ENCODE measurements at places on chromosomes 11 and 22.

DNA sequence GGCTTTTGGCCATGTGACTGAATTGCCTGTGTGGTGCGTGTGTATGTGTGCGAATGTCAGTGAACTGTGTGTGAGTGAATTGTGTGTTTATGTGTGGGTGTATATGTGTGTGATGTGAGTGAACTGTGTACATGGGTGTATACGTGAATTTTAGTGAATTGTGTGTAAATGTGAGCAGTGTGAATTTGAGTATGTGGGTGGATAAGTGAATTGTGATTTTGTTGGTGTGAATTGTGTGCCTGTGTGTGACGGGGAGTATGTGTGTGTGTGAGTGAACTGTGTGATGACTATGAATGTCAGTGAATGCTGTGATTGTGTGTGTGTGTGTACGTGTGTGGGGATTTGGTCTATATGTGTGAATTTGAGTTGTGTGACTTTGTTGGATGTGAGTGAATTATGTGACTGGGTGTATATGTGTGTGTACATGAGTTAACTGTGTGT is 3.5 kb downstream of the DDTL start:
- peaks cover 31% of the 10 kb centered on the region for H3K36me3 ChIP-seq
- H3K4me1 ChIP-seq = no peaks in the 10 kb centered on the region
- no peak overlapping the region for H3K27ac ChIP-seq
- no peaks in the 10 kb centered on the region for H3K27me3 ChIP-seq

DNA sequence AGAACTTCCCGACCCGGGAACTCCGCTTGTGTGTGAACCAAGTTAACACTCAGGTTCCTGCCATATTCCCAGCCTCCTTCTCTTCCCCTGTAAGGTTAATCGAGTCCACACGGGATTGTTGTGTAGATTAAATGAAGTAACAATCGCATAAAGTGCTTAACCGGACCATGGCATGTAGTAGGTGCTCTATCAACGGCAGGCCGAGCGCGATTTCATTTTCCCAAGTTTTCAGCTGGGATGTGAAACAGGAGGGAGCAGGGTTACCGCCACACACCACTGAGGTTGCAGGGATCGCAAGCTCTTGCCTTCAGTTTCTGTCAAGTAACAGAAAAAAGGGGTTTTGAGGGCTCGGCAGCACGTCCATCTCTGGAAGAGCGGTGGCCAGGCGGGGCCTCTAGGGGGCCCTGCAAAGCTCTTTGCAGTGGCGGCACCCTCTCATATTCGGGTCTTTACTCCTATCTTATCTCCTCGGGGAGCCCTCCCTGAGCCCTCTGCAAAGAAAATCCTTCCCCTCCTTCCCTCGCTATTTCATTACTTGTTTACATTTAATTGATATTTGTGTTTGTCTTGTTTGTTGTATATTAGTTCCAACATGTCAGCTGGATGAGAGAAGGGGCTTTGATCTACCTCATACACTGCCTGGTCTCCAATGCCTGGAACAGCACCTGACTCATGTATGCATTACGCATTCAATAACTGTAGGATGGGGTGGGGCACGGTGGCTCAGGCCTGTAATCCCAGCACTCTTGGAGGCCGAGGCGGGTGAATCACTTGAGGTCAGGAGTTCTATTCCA is 816 bp upstream of the PLEKHA7 start:
- peaks cover 41% of the 10 kb centered on the region for H3K27me3 ChIP-seq
- H3K27ac ChIP-seq = peak overlapping the region; percentile 57
- H3K4me3 ChIP-seq = peak overlapping the region; percentile 88
- H3K4me1 ChIP-seq = peaks cover 8% of the 10 kb centered on the region
- peak; percentile 22 for DNase-seq
- no peaks in the 10 kb centered on the region for H3K36me3 ChIP-seq

GRCh38 chr11:17853280-17853679 is 118.7 kb downstream of the KCNC1 start:
- peaks cover 8% of the 10 kb centered on the region for H3K36me3 ChIP-seq
- DNase-seq = no peak
- H3K4me3 ChIP-seq = no peak overlapping the region

DNA sequence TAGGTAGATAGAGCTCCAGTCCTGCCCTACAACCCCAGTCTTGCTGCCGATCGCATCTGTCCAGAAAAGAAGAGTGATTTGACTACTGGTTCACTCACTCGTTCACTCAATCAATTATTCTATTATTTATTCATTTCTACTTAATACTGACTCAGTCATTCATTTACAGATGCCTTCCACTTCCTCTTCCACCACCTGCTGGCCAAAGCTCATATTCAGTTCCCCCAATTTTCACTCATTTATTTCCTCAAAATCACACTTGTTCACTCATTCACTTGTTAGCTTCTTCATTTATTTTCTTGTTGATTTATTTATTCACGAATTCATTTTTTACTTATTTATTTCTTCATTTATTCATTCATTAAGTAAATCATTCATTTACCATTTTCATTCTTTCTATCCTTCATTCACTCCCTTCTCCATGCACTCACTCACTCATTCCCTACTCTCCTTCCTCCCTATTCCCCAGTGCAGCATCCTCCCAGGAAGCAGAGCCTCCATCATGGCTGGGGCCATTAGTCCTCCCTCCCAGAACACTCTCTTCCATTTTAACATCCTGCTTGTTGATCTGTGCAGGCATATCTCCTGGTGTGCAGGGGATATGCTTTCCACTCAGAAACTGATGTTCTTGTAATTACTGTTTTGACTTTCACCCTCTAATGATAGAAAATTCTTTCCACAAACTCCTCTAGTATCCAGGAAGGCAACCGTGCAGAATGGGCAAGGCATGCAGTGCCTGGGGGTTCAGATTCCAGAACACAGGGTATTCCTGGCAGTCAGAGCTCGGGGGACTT is 281.0 kb downstream of the TENM4 start:
- peak overlapping the region; percentile 66 for H3K27ac ChIP-seq
- H3K4me3 ChIP-seq = no peak overlapping the region
- H3K27me3 ChIP-seq = no peaks in the 10 kb centered on the region
- no peak for DNase-seq
- H3K36me3 ChIP-seq = peaks cover under 1% of the 10 kb centered on the region
- peaks cover 15% of the 10 kb centered on the region for H3K4me1 ChIP-seq

GRCh38 chr22:35928285-35928798 is 100.3 kb downstream of the RBFOX2 start:
- peaks cover 9% of the 10 kb centered on the region for H3K36me3 ChIP-seq
- no peak overlapping the region for H3K4me3 ChIP-seq
- peak overlapping the region; percentile 88 for H3K27ac ChIP-seq

DNA sequence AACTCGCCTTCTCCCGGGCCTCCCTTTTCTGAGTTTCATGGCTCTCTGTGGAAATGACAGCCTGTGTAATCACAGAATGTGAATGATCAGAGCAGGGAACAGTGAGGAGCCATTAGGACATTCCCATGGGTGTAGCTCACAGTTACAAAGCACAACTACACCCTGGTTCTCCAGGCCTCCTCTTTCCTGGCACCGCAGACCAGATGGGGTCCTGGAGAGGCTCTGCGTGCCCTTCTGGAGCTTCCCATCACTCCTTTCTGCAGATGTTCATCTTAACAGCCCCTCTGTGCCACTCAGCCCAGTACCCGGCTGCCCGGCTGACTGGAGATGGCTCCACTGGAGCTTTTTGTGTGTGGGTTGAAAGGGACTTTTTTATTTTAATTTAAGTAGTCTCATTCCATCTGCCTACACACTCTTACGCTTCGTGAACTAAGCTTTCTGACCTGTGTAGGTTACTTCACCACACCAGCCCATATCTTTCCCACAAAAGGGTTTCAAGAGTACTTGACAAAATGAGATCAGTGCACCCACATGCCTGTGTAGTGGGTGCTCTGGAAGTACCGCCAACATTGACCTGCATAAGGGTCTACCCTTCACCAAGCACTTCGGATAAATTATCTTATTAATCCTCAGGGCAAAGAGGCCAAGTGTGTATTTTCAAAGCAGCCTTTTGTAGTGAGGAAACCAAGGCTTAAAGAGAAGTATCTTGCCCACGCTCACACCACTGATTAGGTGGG is 29.8 kb downstream of the SREBF2 start:
- peaks cover 36% of the 10 kb centered on the region for H3K36me3 ChIP-seq
- no peaks in the 10 kb centered on the region for H3K27me3 ChIP-seq
- H3K4me3 ChIP-seq = peak overlapping the region; percentile 32
- H3K27ac ChIP-seq = peak overlapping the region; percentile 98

DNA sequence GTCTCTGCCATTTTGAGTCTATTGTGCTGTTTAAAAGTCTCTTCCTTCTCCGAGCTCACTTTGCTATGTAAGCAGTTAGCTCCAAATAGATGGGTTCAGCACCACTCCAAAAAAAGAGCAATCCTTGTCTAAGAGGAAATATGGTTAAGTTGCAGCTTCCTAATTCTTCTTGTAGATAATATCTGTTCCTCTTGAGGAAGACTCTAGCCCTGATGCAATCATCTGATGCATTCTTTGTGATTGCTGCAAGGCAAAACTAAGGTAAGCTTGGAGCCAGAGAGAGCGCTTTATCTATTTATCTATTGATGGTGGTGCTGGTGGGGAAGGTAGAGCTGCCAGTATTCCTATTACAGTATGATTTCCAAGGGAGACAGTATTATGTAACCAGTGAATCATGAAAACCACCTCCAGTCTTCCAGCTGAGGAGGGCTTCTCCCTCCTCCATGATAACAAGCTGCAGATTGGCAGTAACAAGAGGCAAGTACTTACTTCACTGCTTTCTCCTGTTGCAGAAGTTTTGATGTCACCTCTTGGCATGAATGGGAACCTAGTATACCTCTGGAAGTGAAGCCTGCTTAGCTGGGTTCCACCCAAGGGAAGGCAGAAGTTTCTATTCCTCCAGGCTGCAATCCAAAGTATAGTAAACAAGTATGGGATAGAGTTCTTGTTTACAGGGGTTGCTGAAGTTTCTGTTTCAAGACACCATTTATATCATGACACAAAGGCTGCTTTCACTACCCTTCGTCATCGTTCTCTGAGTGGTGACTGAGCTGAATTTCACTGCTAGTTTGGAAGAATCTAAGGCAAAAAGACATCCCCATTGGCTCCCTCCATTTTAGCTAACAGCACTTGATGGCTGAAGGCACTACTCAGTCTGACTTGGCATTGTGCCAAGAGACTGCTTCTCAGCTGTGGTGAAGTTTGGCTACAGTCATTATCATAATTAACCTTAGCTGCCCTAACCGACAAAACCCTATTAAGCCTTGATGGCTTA is 49.7 kb downstream of the FDX1 start:
- no peak overlapping the region for H3K27ac ChIP-seq
- no peaks in the 10 kb centered on the region for H3K36me3 ChIP-seq
- no peaks in the 10 kb centered on the region for H3K4me1 ChIP-seq
- DNase-seq = no peak

- H3K4me3 ChIP-seq = no peak overlapping the region
- H3K27ac ChIP-seq = no peak overlapping the region
- peaks cover 3% of the 10 kb centered on the region for H3K36me3 ChIP-seq
- DNase-seq = no peak
- peaks cover 28% of the 10 kb centered on the region for H3K4me1 ChIP-seq
Measured at GRCh38 chr11:69287968-69288882, 5.7 kb upstream of the MYEOV start.

GRCh38 chr11:70440206-70440605 is 41.9 kb downstream of the CTTN start:
- peaks cover 17% of the 10 kb centered on the region for H3K4me1 ChIP-seq
- H3K27ac ChIP-seq = no peak overlapping the region
- no peak overlapping the region for H3K4me3 ChIP-seq
- peaks cover 41% of the 10 kb centered on the region for H3K36me3 ChIP-seq

GRCh38 chr11:123371506-123372297 is 58.4 kb upstream of the GRAMD1B start:
- peak overlapping the region; percentile 23 for H3K27ac ChIP-seq
- peaks cover 30% of the 10 kb centered on the region for H3K4me1 ChIP-seq
- no peaks in the 10 kb centered on the region for H3K36me3 ChIP-seq
- DNase-seq = no peak

DNA sequence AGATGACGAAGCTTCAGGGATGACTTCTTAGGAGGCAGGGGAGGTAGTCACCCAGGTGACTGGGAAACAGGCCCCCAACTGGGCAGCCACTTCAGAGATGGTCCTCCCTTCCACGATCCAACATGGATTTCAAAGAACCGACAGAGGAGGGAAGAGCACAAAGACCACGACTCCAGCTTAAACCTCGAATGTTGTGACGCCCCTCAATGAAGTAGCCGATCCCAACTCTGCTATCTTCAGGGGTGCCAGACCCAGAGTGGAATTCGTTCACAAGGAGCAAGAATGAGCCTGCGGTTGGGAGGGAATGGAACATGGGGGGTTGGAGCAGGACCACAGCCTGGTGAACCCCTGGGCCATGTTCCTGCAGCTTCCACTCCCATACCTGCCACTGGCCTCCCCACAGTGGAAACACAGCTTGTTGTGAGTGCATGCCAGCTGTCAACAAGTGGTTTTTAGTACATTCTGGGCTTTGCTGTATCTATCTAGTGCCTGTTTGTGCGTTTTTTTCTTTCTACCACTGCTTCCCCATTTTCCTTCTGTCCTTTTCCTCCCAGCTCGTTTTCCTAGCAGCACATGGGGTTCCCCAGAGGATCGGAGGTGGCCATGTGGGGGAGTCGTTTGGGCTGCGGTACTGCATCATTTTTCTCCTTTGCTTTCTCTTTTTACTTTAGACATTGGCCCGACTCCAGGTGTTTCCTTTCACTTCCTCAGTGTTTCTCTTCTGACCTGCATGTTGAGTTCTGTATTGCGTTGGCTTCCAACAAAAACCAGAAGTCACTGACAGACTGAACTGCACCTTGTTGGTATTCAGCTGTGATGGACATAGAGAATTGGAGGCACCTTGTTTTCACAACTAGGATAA is 65.8 kb downstream of the MORC2 start:
- H3K4me1 ChIP-seq = no peaks in the 10 kb centered on the region
- no peak overlapping the region for H3K27ac ChIP-seq
- H3K27me3 ChIP-seq = no peaks in the 10 kb centered on the region

DNA sequence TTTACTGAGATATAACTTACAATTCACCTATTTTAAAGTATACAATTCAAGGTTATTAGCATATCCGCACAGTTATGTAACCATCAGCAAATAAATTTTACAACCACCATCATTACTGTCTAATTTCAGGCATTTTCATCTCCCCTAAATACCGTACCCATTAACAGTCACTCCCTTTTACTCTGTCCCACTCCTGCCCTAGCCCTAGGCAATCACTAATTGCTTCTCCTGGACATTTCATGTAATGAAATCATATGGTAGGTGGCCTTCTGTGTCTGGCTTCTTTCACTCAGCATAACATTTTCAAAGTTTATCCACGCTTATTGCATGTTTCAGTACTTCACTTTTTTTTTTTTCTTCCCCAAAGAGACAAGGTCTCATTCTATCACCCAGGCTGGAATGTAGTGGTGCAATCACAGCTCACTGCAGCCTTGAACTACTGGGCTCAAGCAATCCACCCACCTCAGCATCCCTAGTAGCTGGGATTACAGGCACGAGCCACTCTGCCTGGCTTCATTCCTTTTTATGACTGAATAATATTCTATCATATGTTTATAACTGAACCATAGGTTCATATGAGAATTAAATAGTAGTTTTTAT is 61.4 kb upstream of the CHRM4 start:
- peaks cover 14% of the 10 kb centered on the region for H3K36me3 ChIP-seq
- H3K27ac ChIP-seq = no peak overlapping the region
- peaks cover 24% of the 10 kb centered on the region for H3K4me1 ChIP-seq

- no peak overlapping the region for H3K4me3 ChIP-seq
- H3K4me1 ChIP-seq = peaks cover 26% of the 10 kb centered on the region
- peaks cover 9% of the 10 kb centered on the region for H3K27me3 ChIP-seq
- H3K36me3 ChIP-seq = no peaks in the 10 kb centered on the region
- no peak for DNase-seq
Measured at GRCh38 chr11:41784513-41785335, 325.3 kb upstream of the LRRC4C start.

GRCh38 chr11:8085011-8085645 is 4.1 kb downstream of the TUB start:
- no peak for DNase-seq
- H3K27me3 ChIP-seq = peaks cover 24% of the 10 kb centered on the region
- no peak overlapping the region for H3K4me3 ChIP-seq
- no peak overlapping the region for H3K27ac ChIP-seq
- H3K36me3 ChIP-seq = no peaks in the 10 kb centered on the region
